Occipital lobe (tissue), 3 donors: ENCODE measurements at places on chromosomes 12 and 14.
A peak's percentile ranks its signal among the peaks of the same experiment; 100 is the strongest.

DNA sequence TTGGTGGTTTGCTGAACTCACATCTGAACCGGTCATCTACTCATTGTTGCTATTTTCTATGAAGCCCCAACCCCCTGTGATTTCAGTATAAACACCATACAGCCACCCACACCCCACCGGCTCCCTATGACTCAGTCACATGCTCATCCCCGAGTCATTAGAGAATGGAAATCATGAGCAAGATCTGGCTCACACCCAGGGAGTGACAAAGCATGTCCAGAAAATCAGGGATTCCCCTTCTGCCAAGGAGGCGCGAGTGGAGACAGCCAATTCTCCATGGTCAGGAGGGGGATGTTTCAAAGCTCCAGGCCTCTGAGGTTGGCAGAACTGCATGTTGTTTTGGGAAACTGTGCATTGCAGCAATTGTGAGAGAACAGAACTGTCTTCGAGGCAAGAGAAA is 657.5 kb upstream of the TBX3 start:
- peak; percentile 22 for DNase-seq

- DNase-seq: no peak
Measured at GRCh38 chr12:12726555-12727093, 9.5 kb downstream of the CDKN1B start.

GRCh38 chr14:37369425-37369824 is 171.7 kb downstream of the MIPOL1 start:
- no peak for DNase-seq

DNA sequence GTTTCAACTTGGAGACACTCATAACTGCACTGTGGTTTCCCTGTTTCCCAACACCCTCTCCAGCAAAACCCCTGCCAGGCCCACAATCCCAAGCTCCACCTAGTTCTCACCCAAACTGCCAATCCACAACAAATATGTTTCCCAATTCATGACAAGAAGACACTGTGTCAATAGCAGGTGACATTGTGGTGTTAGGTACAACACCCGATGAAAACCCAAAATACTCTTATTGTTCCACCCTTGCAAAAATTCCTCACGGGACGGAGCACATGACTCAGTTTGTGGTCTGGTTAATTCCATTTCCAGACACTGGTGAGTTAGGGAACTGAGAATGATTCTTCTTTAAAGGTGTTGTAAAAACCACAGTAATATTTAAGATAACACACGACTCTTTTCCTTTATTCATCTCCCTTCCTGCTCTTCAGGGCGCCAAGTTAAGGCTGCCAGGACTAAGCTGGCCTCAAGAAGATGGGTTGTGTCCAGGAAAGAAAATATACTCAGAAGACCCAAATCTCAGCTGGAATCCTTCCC is 735.5 kb downstream of the MED13L start:
- no peak for DNase-seq

GRCh38 chr12:21718403-21718802 is 56.1 kb downstream of the KCNJ8 start:
- no peak for DNase-seq

DNA sequence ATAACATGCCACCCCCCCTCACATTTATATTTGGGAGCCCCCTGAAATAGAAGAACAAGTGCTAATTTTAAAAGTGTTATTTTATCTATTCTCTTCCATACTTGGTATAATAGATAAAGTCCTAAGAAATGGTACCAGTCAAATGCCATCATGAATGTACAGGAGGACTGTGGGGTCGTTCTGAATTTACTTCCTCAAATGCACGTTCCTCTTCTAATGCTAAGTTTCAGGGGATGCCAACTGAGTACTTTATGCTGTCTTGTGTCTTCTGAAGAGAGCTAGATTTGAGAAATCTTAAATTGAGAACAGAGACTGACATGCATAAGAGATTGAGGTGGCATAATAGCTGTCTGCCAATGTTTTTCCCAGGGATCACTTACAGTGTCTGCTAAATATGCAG is 59.0 kb downstream of the CFAP54 start:
- DNase-seq: no peak

- no peak for DNase-seq
Measured at GRCh38 chr12:103241184-103241583, 254.6 kb downstream of the C12orf42 start.

DNA sequence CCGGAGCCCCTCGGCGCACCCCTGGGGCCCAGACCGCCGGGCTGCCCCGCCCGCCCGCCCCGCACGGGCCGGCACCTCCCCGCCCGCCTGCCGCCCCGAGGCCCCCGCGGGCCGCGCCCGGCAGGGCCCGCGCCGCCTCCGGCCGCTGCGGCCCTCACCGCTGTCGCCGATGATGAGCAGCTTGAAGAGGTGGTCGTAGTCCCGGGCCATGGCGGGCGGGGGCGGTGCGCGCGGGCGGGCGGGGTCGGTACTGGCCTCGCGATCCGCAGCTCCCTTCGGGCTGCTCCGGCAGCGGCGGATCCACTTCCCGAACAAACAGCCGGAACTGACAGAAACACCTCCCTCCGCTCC is at the start of gene RAB35:
RAB35 (minus strand) TSS at position 313 of the 351 bp plus-strand sequence; CDS start at position 210, 103 bp downstream.
- DNase-seq: no peak

GRCh38 chr12:100403446-100403845 is 46.6 kb downstream of the SLC17A8 start:
- DNase-seq: no peak
